Stimulated activated CD4-positive, alpha-beta T cell treated with anti-CD3 and anti-CD28 coated beads, TNF-alpha, amount 100 ng/mL, for 1 hour (primary cell): ENCODE measurements at places on chromosomes 4 and X.
A peak's percentile ranks its signal among the peaks of the same experiment; 100 is the strongest.

- DNase-seq = no peak
Measured at GRCh38 chr4:152352622-152353116, 183.2 kb downstream of the FBXW7 start.

GRCh38 chr4:65600656-65601055 lies 69.6 kb downstream of the EPHA5 start:
- no peak for DNase-seq

DNA sequence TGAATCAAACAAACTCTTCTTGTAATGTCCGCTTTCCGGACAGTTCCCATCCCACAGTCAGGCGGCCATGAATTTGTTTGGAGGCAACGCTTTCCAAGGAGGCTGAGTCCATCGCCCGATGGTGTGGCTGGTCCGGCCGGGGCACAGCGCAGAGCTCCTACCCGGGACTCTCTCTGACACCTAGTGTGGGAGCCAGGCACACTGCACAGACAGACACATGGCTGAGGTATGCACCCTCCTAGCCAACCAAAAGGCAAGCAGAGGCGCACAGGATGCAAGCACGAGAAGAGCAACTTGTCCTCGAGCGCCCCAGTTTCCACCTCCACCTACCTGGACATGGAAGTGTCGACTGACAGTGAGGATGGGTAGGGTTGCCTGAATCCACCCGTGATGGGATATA lies 87.5 kb downstream of the LEF1 start:
- no peak for DNase-seq

DNA sequence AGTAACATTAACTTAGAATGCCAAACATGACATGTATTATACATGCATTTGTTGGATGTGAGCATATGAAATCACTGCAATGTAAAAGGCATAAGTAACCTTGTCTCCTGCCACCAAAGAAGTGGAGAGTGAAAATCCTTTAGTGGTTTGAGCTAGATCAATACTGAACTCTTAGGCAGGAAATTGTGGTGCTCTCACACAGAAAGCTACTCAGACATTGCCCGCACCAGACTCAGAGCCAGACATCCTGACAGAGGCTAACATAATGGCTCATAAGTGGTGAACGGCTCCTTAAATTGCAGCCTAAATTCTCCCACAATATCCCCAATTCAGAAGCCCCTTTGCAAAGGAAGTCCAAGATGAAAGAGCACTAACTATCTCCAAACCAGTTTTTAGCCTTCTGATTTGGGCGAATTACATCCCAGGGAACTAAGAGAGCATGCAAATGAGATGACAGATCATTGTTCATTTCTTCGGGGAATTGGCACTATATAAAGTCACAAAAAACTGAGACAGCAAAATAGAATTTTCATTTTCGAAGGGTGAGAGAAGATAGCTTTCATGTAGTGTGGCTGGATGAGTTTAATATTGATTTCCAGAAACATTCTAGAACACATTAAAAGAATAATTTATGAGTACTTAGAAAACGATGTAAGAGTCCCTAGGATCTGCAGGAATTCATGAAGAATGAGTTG lies 233.6 kb upstream of the RPS6KA3 start:
- no peak for DNase-seq

DNA sequence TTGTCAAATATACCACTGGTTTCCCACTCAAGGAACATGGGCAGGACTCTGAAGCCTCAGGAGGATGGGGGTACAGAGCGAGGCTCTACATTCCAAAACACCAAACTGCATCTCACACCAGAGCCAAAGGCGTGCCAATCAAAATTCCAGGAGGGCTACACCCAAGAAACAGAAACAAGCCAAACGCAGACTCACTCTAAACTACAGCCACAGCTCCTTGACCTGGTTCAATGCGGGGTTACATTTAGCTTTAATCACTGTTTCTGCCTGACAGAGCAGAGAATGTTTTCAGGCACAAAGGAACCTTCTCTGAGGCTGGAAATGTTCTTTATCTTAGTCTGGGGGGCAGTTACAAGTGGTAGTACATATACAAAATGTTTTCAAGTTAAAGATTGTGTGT lies 2121.5 kb upstream of the AGA start:
- DNase-seq = no peak

DNA sequence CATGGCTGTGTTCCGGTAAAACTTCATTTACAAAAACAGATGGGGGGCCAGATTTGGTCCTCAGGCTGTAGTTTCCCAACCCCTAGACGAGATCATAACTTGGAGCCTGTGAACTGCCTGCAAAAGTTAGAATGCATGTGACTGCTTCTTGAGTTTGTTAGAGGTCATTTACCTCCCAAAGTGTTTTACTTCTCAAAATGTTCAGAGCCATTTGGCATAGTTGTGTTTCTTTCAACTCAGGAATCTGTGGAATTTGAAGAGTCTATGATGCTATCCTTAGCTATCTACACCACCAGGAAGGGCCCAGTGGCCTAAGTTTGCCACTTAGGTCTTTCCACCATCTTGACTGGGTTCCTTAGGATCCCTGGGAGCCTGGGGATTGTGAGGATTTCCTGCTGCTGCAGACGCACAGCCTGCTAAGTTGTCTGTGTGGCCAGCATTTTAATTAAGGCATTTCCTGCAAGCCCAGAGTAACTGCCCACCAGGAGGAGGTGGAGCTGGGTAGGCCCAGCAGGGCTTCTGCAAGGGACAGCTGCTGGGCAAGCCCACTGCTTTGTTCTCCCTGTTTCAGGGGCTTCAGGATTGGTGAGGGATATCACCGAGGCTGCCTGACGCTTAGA lies 53.1 kb downstream of the CCNI start:
- no peak for DNase-seq

GRCh38 chrX:30414144-30414543 lies 105.0 kb upstream of the NR0B1 start:
- no peak for DNase-seq

DNA sequence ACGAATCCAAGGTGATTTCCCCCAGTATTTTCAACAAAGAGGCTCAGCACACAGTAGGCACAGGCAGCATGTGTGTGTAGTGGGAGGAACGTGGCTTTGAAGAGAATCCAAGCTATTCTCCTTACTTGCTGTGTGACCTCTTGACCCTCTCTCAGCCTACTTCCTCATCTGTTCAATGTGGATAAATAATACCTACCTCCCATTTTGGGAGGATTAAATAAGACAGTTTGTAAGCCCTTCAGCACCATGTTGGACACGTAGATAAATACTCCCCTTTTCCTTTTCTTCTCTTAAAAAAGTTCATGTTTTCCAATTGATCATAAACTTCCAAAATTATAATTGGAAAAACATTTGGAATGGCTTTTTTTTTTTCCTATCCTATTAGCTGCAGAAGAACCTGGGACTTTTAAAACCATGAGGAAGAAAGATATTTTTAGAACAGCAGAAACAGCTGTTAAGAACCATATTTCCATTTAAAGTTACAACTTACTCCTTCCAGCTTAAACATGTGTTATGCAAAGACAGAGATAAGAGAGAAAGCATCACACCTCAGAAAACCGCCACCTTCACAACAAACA lies 56.1 kb upstream of the TMEM131L start:
- no peak for DNase-seq

GRCh38 chrX:24150051-24150790 lies 692 bp downstream of the ZFX start:
- peak; percentile 60 for DNase-seq

GRCh38 chrX:108417257-108417656 lies 21.0 kb downstream of the COL4A6 start:
- DNase-seq = no peak

DNA sequence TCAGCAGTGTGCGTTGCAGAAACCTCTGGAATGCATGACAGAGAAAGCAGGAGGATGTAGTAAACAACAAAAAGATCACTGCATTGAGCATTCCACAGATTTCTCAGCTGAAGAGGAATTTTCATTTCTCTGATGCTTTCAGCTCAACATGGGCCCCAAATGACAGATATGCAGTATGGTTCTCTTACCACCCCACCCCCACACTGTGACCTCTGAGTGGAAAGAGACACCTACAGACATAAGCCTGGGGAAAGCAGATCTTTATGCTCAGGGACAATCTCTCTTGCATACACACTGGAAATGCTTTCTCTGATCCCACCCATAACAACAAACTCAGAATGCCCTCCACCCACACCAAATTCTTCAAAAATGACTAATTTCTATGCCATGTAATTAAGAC lies 983.7 kb upstream of the LCORL start:
- no peak for DNase-seq

- DNase-seq = no peak
Measured at GRCh38 chrX:50579955-50580354, 109.3 kb upstream of the DGKK start.

DNA sequence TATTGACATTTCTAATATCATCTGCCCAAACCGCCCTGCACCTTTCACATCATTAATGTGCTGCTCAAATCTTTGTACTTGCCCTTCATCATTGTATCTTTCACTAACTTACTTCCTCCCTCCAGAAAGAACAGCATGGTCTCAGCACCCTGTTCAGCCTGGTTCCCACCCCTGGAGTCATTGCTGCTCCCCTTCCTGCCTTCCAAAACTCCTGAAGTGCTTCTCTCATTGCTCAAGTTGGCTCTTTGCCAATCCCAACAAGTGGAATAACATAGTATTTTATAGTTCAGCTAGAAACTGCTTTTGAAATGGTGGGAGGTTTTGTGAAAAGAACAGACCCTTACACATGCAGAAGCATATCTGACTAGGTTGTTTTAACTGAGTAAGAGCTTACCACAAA lies 14.0 kb upstream of the TTC29 start:
- no peak for DNase-seq

DNA sequence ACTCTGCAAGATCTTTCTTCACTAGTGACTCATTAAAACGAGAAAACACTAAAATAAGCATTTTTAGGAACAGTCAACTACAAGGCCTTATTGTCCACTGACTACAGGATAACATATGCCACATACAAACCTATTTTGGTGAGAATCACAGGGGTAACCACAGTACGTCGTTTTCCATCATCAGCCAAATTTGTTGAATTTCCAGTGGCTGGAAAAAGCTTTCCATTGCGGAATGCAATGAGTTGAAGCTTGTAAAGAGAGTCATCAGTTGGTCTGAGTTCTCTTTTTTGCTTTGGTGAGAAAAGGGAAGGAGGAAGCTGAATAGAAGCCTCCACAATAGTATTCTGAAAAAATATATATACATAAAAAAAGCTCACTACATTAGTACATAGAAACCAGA lies 102.4 kb downstream of the ADGRA3 start:
- DNase-seq = no peak

- no peak for DNase-seq
Measured at GRCh38 chr4:125097729-125098128, 217.0 kb upstream of the FAT4 start.

DNA sequence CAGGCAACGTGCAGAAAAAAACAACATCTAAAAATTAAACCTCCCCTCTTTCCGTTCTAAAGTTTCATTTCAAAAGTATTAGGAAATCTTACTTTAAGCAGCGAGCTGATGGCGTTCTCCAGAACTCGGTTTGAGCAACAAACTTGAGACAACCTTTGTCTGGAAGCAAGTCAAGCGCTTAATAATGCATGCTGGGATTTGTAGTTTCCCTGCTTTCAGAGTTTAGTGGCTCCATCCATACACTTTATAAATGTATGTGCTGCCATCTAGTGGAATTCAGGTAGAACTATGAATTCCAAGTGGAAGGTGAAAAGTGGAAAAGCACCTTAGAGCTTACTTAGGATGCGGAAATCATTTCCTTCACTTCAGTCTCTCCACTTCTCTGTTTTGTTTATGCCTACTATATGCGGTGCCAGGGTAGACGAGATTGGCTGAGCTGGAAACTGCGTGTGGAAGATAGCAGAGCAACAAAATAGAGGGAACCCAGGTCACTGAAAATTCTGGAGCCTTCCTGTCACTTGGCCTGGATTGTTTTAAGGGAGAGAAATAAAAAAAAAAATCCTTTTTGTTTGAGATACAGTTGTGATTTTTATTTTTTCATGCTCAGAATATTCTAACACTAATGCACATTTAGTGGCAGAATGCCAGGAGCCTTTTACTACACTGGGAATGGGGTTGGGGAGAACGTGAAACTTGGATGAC lies at the start of gene BDH2:
TSS of gene BDH2 (minus strand) at position 144 of the 702 bp plus-strand sequence. CDS start 3,580 bp downstream, outside the sequence.
- no peak for DNase-seq

DNA sequence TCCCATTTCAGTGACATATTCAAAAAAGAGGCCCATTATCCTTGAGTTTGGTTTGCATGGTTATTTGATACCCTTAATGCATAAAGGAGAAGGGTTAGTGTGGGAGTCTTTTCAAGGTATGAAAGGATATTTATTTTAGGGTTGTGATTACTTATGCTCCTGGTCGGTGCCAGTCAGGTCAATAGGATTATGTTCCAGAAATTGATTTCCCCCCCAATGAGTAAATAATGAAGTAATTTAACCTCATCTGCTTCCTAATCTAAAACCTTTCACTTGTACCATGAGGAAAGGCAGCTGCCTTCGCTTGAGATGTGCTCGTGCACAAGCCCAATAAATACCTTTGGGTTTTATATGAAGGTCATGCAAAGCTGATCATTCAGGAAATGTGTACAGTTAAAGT lies 55.0 kb upstream of the NR0B1 start:
- no peak for DNase-seq

- no peak for DNase-seq
Measured at GRCh38 chr4:104589264-104589868, 94.7 kb upstream of the CXXC4 start.

DNA sequence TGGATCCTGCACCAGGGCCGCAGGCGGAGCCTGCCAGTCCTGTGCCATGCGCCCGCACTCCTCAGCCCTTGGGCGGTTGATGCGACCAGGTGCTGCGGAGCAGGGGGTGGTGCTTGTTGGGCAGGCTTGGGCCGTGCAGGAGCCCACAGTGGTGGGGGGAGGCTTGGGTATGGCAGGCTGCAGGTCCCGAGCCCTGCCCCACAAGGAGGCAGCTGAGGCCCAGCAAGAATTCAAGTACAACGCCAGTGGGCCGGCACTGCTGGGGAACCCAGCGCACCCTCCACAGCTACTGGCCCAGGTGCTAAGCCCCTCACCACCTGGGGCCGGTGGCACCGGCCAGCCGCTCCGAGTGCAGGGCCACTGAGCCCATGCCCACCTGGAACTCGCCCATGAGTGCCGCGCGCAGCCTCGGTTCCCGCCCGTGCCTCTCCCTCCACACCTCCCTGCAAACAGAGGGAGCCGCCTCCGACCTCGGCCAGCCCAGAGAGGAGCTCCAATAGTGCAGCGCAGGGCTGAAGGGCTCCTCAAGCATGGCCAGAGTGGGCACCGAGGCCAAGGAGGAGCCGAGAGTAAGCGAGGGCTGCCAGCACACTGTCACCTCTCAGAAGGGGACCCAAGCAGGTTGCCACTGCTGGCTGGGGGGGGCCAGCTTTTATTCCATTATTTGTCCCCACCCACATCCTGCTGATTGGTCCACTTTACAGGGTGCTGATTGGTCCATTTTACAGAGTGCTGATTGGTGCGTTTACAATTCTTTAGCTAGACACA lies 339.0 kb upstream of the KLF3 start:
- no peak for DNase-seq

GRCh38 chr4:90099812-90100211 lies 27.4 kb upstream of the CCSER1 start:
- no peak for DNase-seq

GRCh38 chr4:24471486-24472160 lies 112.7 kb downstream of the DHX15 start:
- no peak for DNase-seq

DNA sequence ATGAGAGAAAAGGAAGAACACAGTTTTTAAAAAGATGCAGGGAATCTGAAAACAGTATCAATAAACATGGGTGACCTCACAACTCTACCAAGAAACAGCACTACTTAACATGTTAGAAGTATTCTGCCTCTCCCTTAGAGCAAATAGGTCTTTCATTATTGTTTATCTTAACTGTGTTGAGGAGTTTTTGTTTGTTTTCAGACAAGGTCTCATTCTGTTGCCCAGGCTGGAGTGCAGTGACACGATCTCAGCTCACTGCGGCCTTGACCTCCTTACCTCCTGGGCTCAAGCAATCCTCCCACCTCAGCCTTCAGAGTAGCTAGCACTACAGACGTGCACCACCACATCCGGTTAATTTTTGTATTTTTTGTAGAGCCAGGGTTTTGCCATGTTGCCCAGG lies 165.3 kb upstream of the PRDX4 start:
- DNase-seq = no peak
